ENCODE measurements at places on chromosomes 11 and 22.

DNA sequence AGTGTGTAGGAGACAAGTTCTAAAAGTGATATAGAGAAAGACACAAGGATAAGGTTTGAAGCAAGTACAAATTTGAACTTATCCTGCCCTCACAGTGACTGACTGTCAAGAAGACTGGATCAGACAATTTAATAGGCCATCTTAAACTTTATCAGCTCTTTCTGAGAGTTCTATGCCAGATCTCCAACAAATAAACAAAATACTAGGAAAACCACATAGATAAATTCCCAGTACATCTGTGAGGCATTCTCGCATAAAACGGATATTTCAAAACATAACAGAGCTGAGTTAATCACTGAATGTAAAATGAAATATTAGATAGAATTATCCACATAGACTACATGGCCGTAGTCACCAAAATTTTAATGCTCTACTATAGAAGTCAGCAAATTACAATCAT, 120.9 kb upstream of the LUZP2 start:
- DNase-seq = no peak

- no peak for DNase-seq
Measured at GRCh38 chr11:92917927-92918326, 51.5 kb upstream of the MTNR1B start.

DNA sequence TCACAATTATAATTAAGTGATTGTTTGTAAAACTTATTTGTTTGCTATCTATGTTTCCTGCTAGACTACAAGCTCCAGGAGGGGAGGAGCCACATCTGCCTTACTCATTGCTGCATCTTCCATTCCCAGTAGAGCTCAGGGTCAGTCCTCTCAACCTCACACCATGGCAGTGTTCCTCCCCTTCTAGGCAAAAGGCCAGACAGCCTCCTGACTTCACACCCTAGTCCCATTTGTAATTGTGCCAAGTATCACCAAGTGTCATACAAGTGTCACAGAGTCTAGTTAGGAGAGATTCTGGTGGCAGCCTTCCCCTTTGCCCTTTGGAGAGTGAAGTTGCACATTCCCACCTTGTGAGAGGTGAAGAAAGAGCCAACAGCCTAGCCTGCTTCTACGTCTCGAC, 490.4 kb downstream of the INSC start:
- no peak for DNase-seq

- no peak for DNase-seq
Measured at GRCh38 chr11:67646535-67647336, 3.8 kb downstream of the ACY3 start.

- DNase-seq = no peak
Measured at GRCh38 chr11:19595499-19595839, 117.2 kb upstream of the NAV2 start.

GRCh38 chr11:9462172-9462799, 1.5 kb downstream of the ZNF143 start:
- no peak for DNase-seq

DNA sequence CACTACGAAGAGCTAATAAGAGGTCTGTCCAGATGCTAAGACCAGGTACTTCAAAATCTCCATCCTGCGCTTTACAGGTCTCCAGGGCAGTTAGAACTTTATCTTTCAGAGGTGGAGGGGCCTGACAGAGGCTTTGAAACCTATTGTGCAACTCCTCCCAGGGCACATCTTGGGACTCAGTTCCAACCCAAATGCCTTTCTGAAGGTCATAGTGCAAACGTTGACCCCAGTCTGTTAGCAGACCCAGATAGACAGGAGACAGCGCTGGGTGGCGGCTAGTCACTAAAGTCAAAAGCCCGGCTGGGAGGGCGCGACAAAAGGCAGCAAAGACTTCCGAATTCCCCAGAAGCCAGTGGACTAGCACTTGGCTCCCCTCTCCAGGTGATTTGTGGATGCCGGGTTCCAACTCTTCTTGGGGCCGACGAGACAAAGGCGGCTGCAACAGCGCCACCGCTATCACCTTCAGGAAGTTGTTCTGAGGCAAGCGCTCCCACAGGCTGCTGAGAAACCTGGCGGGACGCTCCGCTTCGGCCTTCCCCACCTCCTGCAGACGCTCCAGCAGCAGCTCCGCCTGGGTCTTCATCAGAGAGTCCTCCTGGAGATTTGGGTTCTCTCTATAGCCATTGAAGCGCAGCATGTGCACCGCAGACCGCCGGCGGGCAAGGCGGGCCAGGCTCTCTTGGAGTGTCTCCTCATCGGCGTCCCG, 728 bp downstream of the FANCF start:
- peak; percentile 47 for DNase-seq

DNA sequence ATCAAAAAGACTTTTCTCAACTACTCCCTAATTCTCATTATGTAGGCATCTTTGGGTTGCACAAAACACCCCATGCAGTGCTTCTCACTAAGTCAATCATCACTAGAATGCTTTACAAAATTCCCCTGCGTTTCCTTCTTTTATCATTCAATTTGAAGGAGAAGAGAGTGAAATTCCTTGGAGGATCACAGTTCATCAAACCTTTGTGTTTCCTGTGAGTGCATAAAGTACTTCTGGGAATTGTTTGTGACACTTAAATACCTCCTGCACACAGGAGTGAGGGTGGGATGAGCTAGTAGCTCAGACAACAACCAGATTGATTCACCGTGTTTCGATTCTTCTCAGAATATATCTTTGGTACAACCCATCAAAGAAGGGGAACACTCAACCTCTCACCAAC, 3.7 kb upstream of the OR5AR1 start:
- DNase-seq = no peak

DNA sequence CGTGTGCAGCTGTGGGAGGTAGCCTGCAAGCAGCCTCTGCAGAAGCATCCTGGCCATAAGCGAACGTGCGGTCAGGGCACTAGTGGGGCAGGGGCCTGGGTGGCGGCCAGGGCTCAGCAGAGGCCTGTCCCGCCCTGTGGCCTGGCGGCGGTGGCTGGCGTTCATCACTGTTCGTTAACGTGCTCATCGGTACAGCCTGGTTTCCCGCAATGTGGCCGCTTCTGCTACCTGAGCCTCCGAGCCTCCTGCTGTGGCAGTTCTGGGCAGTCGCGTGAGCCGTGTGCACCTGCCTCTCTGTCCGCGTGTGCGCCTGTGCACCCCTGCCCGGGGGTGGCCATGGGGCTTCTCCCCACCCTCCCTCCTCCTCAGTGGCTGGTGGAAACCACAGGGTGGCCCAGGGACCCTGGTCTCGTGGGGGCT, 117.9 kb downstream of the KCNQ1OT1 start:
- no peak for DNase-seq

DNA sequence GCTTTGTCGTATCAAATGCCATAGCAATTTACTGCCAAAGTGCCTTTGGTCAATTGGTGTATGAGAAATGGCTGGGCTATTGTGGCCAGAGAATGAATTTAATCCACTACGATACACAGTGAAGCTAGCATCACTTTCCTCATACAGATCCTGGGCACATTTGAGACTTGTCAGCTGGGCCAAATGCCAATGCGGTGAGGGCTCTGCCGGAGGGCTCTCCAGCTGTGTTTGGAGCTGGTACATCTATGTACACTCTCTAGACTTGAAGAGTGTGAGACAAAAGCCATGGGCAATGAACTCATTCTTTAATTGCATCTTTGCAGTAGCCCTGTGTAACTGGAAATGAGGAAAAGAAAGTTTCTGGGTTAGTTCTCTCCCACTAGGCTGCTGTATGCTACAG, 1052.9 kb downstream of the NTM start:
- DNase-seq = no peak

Data from stimulated activated CD4-positive, alpha-beta T cell treated with anti-CD3 and anti-CD28 coated beads, Interleukin-1b, Interleukin-23, amount 100 ng/mL, for 4 hours (primary cell).